Ascending aorta (tissue), 2 donors: ENCODE measurements at places on chromosomes 3 and 15.

DNA sequence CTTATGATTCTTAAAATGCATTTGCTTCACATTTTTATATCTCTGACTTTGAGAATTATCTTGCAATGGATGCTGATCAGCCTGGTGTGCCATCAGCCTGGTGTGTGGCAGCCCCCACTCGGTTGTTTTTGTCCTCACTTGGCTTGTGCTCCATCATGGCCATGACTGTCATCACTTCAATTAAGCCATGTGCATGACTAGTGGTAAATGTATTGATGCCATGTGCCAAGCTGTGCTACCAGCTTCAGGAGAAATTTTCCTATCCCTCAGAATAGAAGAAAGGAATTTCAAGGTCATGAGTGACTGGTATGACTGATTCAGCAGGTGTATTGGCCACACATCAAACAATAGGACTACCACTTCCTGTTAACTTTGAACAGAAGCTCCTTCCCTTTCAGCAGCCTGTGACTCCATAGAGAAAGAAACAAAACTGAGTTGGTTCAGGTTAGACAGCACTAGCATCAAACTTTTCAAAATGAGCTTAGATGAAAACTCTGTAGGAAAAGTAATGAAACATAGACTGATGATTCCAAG is 251.7 kb downstream of the GRM7 start:
- no peak overlapping the region for H3K27ac ChIP-seq
- H3K27me3 ChIP-seq, result no peaks in the 10 kb centered on the region
- DNase-seq, result no peak
- H3K4me3 ChIP-seq, result no peak overlapping the region
- no peaks in the 10 kb centered on the region for H3K4me1 ChIP-seq
- H3K36me3 ChIP-seq, result no peaks in the 10 kb centered on the region

DNA sequence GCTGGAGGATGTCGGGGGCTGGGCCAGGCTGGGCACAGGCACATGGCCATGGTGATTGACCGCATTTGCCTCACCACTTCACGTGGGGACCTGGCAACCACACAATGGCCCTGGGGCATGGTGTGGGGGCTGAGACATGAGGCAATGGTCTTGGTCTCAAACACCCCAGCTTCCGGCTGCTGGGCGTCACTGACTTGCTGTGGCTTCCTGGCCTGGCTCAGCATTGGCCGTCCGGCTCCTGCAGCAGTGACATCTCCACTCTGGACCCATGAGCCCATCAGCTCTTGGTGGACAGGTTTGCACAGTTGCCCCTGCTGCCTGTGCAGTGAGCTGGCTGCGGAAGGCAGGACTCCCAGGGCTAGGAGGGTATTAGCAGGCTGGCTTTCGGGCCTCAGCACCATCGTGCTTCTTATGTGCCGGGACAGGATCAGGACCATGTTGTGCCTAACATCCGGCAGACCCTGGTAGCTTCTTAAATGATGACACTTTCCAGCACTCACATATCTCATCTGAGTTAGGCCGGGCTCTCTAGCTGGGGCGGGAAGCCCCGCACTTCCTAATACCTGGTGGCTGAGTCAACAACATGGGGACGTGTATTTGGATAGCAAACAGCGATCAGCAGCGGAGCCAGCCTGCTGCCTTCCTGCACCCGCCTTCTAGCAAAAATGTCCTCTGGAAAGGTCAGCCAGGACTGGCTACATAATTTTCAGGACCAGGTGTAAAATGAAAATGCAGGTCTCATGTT is 34.1 kb downstream of the ZNF710 start:
- H3K27ac ChIP-seq, result peak overlapping the region; percentile 74
- no peaks in the 10 kb centered on the region for H3K4me1 ChIP-seq
- H3K27me3 ChIP-seq, result no peaks in the 10 kb centered on the region

DNA sequence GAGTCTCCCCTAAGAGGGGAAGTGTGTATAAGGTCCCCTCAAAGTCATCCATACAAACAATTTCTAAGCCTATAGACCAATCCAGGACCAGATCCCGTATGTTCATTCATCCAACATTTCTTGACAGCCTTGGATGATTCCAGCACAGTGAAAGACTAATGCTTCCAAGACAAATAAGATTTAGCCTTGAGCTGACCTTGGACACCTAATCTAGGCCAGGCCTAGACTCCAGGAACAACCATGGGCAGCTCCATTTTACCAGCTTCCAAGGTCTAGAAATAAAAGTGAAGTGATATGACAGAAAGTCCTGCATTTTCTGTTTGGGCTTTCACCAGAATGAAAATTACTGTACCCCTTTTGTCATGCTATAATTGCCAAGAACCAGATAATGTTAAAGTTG is 67.9 kb upstream of the BCL6 start:
- no peak overlapping the region for H3K27ac ChIP-seq
- no peak for DNase-seq
- no peaks in the 10 kb centered on the region for H3K36me3 ChIP-seq
- H3K4me3 ChIP-seq, result no peak overlapping the region

DNA sequence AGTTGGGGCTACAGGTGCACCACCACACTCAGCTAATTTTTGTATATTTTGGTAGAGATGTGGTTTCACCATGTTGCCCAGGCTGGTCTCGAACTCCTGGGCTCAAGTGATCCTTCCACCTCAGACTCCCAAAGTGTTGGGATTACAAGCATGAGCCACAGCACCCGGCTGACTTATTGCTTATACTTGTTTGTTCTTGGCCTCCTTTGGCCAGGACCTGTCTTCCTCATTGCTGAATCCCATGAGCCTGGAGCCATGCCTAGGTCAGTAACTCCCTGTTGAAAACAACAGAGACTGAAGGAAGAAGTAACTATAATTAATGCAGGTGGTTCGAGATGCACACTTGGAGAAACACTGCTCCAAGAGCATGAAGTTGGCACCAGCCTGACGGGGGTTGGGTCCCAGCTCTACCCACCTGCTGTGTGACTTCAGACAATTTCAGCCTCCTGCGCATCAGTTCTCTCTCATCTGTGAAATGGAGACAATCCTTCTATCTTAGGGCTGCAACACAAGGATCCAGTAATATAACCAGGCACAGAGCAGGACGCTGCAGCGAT is 38.9 kb downstream of the CPN2 start:
- no peaks in the 10 kb centered on the region for H3K36me3 ChIP-seq
- H3K4me1 ChIP-seq, result peaks cover 11% of the 10 kb centered on the region
- DNase-seq, result no peak
- no peaks in the 10 kb centered on the region for H3K27me3 ChIP-seq

GRCh38 chr3:9675736-9676290 is 26.5 kb downstream of the MTMR14 start:
- peaks cover 98% of the 10 kb centered on the region for H3K36me3 ChIP-seq
- no peak for DNase-seq
- H3K27ac ChIP-seq, result no peak overlapping the region
- H3K4me3 ChIP-seq, result no peak overlapping the region
- no peaks in the 10 kb centered on the region for H3K4me1 ChIP-seq

DNA sequence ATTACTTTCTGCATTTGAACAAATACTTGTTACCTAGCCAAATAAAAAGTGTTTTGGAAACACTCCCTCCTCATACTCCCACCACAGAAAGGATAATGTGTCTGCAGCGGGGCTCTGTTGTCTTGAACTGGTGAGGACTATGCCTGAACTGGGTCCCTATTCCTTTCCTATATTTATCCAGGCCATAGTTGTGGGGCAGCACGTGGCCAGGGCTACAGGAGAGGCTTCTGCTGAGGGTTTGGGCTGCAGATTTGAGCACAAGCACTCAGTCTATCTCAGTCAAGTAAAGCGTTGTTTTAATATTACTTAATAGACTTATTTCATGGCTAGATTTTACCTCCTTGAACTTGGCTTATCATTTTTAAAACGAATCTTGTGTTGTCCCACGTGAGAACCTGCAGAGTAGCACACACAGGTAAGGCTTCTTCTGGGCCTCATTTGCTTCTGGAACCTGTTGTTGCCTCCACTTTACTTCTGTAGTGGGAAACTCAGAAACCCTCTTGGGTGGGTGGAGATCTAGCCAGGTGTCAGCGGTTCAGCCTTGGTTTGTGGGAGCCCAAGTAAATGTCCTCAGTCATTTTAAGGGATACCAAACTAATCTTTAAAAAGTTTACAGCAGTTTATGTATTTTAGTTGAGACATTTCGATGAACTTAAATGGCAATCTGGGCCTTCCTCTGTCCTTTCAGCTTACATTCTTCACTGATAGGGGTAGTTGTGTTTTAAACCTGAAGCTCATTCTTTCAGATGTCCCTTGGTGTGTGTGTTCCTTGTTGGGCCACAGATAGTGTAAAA is 51.1 kb downstream of the TRIM71 start:
- H3K27me3 ChIP-seq, result no peaks in the 10 kb centered on the region
- H3K36me3 ChIP-seq, result no peaks in the 10 kb centered on the region
- no peak for DNase-seq

GRCh38 chr15:42457445-42458442 is 33.2 kb downstream of the ZNF106 start:
- peak; percentile 92 for DNase-seq
- peak overlapping the region; percentile 38 for H3K4me3 ChIP-seq
- no peaks in the 10 kb centered on the region for H3K27me3 ChIP-seq

GRCh38 chr3:73600293-73600938 is 24.3 kb downstream of the PDZRN3 start:
- peaks cover 4% of the 10 kb centered on the region for H3K4me1 ChIP-seq
- H3K27me3 ChIP-seq, result no peaks in the 10 kb centered on the region
- no peak for DNase-seq
- peaks cover 10% of the 10 kb centered on the region for H3K36me3 ChIP-seq
- peak overlapping the region; percentile 31 for H3K27ac ChIP-seq
- no peak overlapping the region for H3K4me3 ChIP-seq

DNA sequence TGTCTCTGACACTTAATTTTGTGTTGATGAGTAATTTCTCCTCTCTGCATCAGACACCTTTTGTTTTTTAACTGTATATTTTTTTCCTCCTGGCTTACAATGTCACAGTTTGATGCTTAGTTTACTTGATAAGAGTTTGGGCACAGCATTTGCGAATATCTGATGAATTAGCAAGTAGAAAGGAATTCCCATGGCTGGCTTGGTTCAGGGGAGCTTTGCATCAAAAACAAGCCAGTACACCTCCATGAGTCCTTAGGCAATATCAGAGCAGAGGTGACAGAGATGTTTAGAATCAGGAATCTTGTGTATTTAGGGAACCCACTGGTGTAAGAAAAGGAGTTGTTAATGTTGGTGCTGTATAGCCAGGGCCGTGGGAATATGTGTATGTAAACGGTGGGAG is 9.3 kb downstream of the ARHGEF26 start:
- no peak overlapping the region for H3K4me3 ChIP-seq
- H3K27me3 ChIP-seq, result no peaks in the 10 kb centered on the region
- H3K27ac ChIP-seq, result no peak overlapping the region

- H3K4me1 ChIP-seq, result peaks cover 25% of the 10 kb centered on the region
- H3K27ac ChIP-seq, result peak overlapping the region; percentile 22
- no peaks in the 10 kb centered on the region for H3K36me3 ChIP-seq
- no peak overlapping the region for H3K4me3 ChIP-seq
Measured at GRCh38 chr3:64728994-64729393, 41.2 kb upstream of the ADAMTS9 start.

DNA sequence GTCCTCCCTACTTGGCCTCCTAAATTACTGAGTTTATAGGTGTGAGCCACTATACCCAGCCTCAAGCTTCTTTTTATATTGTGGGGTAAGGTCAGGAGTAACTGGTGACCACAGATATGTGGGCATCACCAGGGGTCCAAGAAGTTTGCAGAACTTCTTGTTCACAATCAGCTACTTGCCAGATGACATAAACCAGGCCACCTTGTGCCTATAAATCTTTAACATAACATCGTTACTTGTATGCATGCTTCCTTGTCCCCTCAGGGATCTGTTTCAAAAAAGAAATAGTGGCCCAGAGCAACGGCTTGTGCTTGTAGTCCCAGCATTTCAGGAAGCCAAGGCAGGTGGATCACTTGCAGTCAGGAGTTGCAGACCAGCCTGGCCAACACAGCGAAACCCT is 115.1 kb upstream of the FAM174B start:
- H3K27me3 ChIP-seq, result no peaks in the 10 kb centered on the region
- H3K36me3 ChIP-seq, result no peaks in the 10 kb centered on the region
- no peak overlapping the region for H3K27ac ChIP-seq
- H3K4me1 ChIP-seq, result no peaks in the 10 kb centered on the region

- no peak overlapping the region for H3K27ac ChIP-seq
- H3K36me3 ChIP-seq, result peaks cover 38% of the 10 kb centered on the region
- H3K27me3 ChIP-seq, result no peaks in the 10 kb centered on the region
- no peaks in the 10 kb centered on the region for H3K4me1 ChIP-seq
Measured at GRCh38 chr3:107806021-107806420, 283.3 kb downstream of the BBX start.

- no peak for DNase-seq
- H3K27me3 ChIP-seq, result no peaks in the 10 kb centered on the region
- no peaks in the 10 kb centered on the region for H3K4me1 ChIP-seq
- no peak overlapping the region for H3K27ac ChIP-seq
- H3K36me3 ChIP-seq, result no peaks in the 10 kb centered on the region
Measured at GRCh38 chr15:45734260-45734711, 99.5 kb downstream of the SQOR start.

DNA sequence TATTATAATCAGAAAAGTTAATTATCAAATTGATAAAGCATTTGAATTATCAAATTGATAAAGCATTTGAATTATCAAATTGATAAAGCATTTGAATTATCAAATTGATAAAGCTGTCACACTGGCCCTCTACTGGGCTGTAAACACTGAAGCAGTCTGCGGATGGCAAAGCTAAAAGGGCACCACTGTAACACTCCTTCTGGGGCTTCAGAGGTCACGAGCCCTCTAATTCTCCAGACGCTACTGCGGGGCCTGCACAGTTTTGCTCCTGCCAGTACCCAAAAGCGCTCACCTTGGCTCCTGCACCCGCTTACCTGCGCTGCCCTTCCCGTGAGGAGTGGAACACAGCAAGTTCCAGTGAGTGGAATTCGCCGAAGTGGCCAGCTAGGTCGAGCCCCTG is 409.0 kb upstream of the KCNMB2 start:
- no peak for DNase-seq
- H3K27me3 ChIP-seq, result no peaks in the 10 kb centered on the region
- H3K27ac ChIP-seq, result no peak overlapping the region
- H3K4me3 ChIP-seq, result no peak overlapping the region

- peaks cover 13% of the 10 kb centered on the region for H3K4me1 ChIP-seq
- no peaks in the 10 kb centered on the region for H3K36me3 ChIP-seq
- DNase-seq, result no peak
- no peak overlapping the region for H3K4me3 ChIP-seq
Measured at GRCh38 chr15:92839696-92840095, 60.4 kb upstream of the CHD2 start.

GRCh38 chr3:42739401-42740158 is 33.5 kb downstream of the CCDC13 start:
- H3K4me1 ChIP-seq, result peaks cover 14% of the 10 kb centered on the region
- H3K27ac ChIP-seq, result peak overlapping the region; percentile 73

- H3K36me3 ChIP-seq, result no peaks in the 10 kb centered on the region
- H3K4me3 ChIP-seq, result no peak overlapping the region
- H3K4me1 ChIP-seq, result no peaks in the 10 kb centered on the region
- DNase-seq, result no peak
Measured at GRCh38 chr3:185733980-185734724, 90.7 kb downstream of the IGF2BP2 start.

- DNase-seq, result no peak
- H3K4me1 ChIP-seq, result no peaks in the 10 kb centered on the region
- H3K36me3 ChIP-seq, result no peaks in the 10 kb centered on the region
- H3K27me3 ChIP-seq, result no peaks in the 10 kb centered on the region
- H3K4me3 ChIP-seq, result no peak overlapping the region
- H3K27ac ChIP-seq, result no peak overlapping the region
Measured at GRCh38 chr15:61106889-61107288, 122.2 kb downstream of the RORA start.

- H3K4me1 ChIP-seq, result no peaks in the 10 kb centered on the region
- H3K27me3 ChIP-seq, result no peaks in the 10 kb centered on the region
- H3K4me3 ChIP-seq, result no peak overlapping the region
- H3K36me3 ChIP-seq, result no peaks in the 10 kb centered on the region
Measured at GRCh38 chr3:193842029-193842798, 249.2 kb downstream of the OPA1 start.
